ENCODE measurements at places on chromosomes 6 and 20. TPM values are rescaled to one million over a fixed set of nuclear protein-coding genes. Genes with fewer than 3 reads are reported as not detected.

The KCTD20 gene
- 51.9 TPM for total RNA-seq

The SLC16A10 gene
- 4.4 TPM for total RNA-seq

The OCSTAMP gene
- not detected for total RNA-seq

The SUPT3H gene
- total RNA-seq = 17.4 TPM

The CCDC167 gene
- total RNA-seq = 81.6 TPM

The MYLK4 gene
- 0.25 TPM for total RNA-seq

The UQCC2 gene
- 150 TPM for total RNA-seq

The FNDC11 gene
- total RNA-seq = 0.19 TPM

The OSTM1 gene
- total RNA-seq = 18.9 TPM

The C2 gene
- 0.82 TPM for total RNA-seq

The PRSS16 gene
- 0.46 TPM for total RNA-seq

The ECHDC1 gene
- 72.9 TPM for total RNA-seq

The MAFB gene
- total RNA-seq = 0.04 TPM

The CLVS2 gene
- not detected for total RNA-seq

The TMX4 gene
- total RNA-seq = 34.6 TPM

The STX11 gene
- total RNA-seq = 23.1 TPM

The CYP24A1 gene
- total RNA-seq = 0.34 TPM
